CD14-positive monocyte (primary cell): ENCODE measurements at places on chromosomes 11 and 22.
A peak's percentile ranks its signal among the peaks of the same experiment; 100 is the strongest.

- H3K36me3 ChIP-seq = no peaks in the 10 kb centered on the region
- DNase-seq = no peak
- no peak overlapping the region for H3K4me3 ChIP-seq
- H3K4me1 ChIP-seq = peaks cover 46% of the 10 kb centered on the region
- no peak overlapping the region for H3K27ac ChIP-seq
- peaks cover 6% of the 10 kb centered on the region for H3K27me3 ChIP-seq
Measured at GRCh38 chr11:117870103-117870952, 6.1 kb downstream of the FXYD6 start.

DNA sequence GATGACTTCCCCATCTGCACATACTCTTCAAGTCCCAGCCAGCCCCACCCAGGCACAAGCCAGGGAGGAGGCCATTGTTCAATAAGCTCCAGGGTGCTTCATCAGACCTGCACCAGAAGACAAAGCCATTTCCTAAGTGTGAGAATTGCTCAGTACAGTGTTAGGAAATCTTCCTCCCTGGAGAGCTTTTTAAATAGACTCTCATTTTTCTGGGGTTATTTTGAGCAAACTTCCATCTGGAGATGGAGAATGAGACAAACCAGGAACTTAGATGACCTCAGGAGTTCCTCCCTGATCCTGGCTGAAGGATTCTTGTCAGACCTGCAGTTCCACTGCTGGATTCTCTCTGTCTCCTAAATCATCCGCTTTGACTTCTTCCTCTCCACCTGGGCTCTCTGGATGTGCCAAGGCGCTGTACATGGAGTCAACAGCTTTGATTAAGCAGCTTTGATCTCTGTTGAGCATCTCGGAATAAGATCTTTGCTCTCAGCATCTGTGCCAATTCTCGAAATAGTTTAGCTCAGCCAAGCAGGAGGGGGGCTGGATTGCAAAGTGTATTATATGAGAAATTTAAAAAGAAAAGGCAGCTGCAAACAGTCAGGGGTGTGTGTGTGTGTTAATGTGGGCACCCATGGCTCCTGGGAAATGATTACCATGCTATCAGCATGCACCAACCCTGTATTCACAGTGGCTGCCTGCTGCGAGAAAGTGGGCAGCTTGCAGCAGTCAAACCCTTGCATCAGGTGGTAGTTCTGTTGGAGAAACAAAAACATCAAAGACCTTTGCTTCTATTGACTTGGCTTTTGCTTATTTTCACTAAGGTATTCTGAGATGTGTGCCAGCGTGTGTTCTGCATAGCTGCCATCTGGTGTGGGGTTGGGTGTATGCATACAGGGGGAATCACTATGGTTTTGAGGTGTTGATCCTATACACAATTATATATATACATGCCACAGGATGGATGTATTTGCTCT lies 70.2 kb upstream of the NAV2 start:
- no peak overlapping the region for H3K27ac ChIP-seq
- H3K4me3 ChIP-seq = no peak overlapping the region
- H3K36me3 ChIP-seq = no peaks in the 10 kb centered on the region
- no peak for DNase-seq
- H3K4me1 ChIP-seq = no peaks in the 10 kb centered on the region
- no peaks in the 10 kb centered on the region for H3K27me3 ChIP-seq

DNA sequence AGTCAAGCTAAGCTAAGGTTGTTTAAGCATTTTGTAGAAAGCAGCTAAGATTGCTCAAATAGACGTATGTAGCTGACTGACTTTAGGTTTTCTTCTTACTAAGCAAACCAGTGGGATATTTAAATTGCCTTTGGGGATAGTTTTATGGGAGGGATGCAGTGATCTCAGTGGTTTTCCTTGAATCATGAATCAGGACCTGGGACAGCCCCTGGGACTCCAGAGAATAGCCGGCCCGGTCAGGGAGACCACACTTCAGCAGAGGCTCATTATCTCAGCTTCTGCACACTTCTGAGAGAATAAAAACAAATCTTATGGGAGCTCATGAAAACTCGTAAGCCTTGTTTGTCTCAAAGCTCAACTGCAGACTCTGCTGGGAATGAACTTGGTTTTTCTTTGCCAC lies at the start of gene OR9I1:
Gene OR9I1, minus strand, starts transcription at position 62 of the 400 bp plus-strand sequence. CDS start 6,086 bp downstream, outside the sequence.
- no peak within 1 kb of the TSS for H3K4me3 ChIP-seq
- no peaks in the 10 kb centered on the region for H3K4me1 ChIP-seq
- no peaks in the 10 kb centered on the region for H3K36me3 ChIP-seq
- H3K27me3 ChIP-seq = no peaks in the 10 kb centered on the region
- no peak for DNase-seq

DNA sequence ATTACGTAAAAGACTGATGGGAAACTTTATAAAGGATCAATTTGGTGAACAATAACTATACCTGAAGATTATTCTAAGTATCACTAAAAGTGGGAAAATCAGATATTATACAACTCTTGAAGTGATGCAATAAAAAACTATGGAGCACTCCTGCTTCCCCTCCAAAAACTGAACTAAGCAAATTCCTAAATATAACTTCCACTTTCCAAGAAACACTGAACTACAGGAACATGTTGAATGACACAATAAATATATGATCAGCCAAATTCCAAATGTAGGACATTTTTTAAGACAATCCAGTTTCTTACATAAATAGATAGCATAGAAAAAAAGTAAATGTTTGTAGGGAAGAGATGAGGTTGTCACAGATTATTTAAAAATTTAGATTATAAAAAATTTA lies 102.1 kb upstream of the APOA1 start:
- peaks cover 12% of the 10 kb centered on the region for H3K4me1 ChIP-seq
- peak overlapping the region; percentile 60 for H3K27ac ChIP-seq
- H3K4me3 ChIP-seq = no peak overlapping the region
- H3K27me3 ChIP-seq = no peaks in the 10 kb centered on the region

- peaks cover 26% of the 10 kb centered on the region for H3K36me3 ChIP-seq
- H3K4me1 ChIP-seq = no peaks in the 10 kb centered on the region
- no peak for DNase-seq
- H3K27ac ChIP-seq = no peak overlapping the region
Measured at GRCh38 chr22:40766956-40767355, 52.2 kb downstream of the SLC25A17 start.

GRCh38 chr11:120773501-120774031 lies 250.3 kb upstream of the TBCEL start:
- H3K27ac ChIP-seq = no peak overlapping the region
- no peaks in the 10 kb centered on the region for H3K27me3 ChIP-seq
- no peak overlapping the region for H3K4me3 ChIP-seq
- H3K4me1 ChIP-seq = no peaks in the 10 kb centered on the region
- no peaks in the 10 kb centered on the region for H3K36me3 ChIP-seq

DNA sequence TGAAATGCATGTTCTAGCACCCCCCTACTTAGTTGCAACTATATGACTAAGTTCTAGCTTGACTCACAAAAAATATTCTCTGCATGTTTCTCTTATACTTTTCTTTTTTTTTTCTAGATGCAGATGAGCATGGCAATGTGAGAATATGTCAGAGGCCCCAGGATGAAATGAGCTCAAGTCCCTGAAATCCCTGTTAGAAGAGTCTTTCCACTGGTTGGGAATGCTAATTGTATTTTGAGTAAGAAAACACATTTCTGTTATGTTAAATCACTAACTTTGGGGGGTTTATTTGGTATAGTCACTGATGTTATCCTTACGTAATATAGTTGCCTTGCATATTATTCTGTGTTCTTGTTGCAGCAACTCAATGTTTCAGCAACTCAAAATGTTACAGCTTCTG lies 306.1 kb upstream of the CCDC179 start:
- no peaks in the 10 kb centered on the region for H3K4me1 ChIP-seq
- no peak overlapping the region for H3K4me3 ChIP-seq
- no peak for DNase-seq
- no peaks in the 10 kb centered on the region for H3K36me3 ChIP-seq
- H3K27me3 ChIP-seq = no peaks in the 10 kb centered on the region
- H3K27ac ChIP-seq = no peak overlapping the region

- DNase-seq = no peak
- H3K4me3 ChIP-seq = no peak overlapping the region
- H3K27ac ChIP-seq = no peak overlapping the region
- no peaks in the 10 kb centered on the region for H3K27me3 ChIP-seq
- peaks cover 48% of the 10 kb centered on the region for H3K36me3 ChIP-seq
Measured at GRCh38 chr11:106091480-106092123, 14.1 kb downstream of the AASDHPPT start.

- H3K4me3 ChIP-seq = no peak overlapping the region
- peaks cover 100% of the 10 kb centered on the region for H3K36me3 ChIP-seq
- DNase-seq = no peak
- no peaks in the 10 kb centered on the region for H3K27me3 ChIP-seq
Measured at GRCh38 chr11:70360211-70360610, 38.1 kb upstream of the CTTN start.

DNA sequence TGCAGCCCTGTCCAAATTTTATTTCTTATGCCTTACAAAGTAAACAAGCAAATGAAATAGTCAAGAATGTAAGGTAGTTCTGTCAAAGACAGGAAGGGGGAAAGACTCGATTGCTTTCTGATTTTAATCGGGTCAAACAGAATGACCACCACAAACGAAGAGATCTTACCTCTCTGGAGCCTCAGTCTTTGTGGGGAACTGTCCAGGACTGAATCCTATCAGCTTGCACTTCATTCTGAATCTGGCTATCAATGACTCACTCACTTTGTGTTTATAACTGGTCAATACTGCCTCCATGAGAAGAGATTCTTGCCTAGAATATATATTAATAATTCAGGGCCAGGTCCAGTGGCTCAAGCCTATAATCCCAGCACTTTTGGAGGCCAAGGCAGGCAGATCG lies 17.2 kb downstream of the MSANTD2 start:
- H3K27ac ChIP-seq = no peak overlapping the region
- H3K4me3 ChIP-seq = no peak overlapping the region
- H3K4me1 ChIP-seq = no peaks in the 10 kb centered on the region
- no peak for DNase-seq
- no peaks in the 10 kb centered on the region for H3K27me3 ChIP-seq

GRCh38 chr11:134480136-134480712 lies 68.2 kb upstream of the B3GAT1 start:
- no peaks in the 10 kb centered on the region for H3K27me3 ChIP-seq
- H3K4me3 ChIP-seq = no peak overlapping the region
- no peaks in the 10 kb centered on the region for H3K4me1 ChIP-seq
- no peak for DNase-seq

- H3K36me3 ChIP-seq = no peaks in the 10 kb centered on the region
- peaks cover 32% of the 10 kb centered on the region for H3K4me1 ChIP-seq
- DNase-seq = peak; percentile 91
- peak overlapping the region; percentile 68 for H3K27ac ChIP-seq
- H3K4me3 ChIP-seq = no peak overlapping the region
Measured at GRCh38 chr11:123421589-123421988, 8.5 kb upstream of the GRAMD1B start.

DNA sequence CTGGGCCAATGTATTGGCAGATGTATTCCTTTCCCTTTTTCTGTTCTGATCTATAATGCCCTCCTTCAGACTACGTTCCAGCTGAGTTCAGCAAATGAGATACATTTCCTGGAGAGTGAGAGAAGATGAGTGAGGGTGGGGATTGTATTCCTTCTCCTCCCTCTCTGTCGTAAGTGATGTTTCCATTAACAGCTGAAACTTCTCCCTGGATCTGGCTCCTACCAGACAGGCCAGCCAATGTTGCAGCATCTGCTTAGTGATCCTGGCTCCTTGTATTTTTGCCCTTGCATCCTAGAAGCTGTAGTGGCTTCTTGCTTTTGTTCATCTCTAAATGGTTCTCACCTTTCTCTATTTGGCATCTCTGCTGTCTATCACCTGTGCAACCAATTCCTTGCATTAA lies 48.2 kb upstream of the MTMR2 start:
- no peaks in the 10 kb centered on the region for H3K36me3 ChIP-seq
- H3K27me3 ChIP-seq = no peaks in the 10 kb centered on the region
- H3K4me1 ChIP-seq = no peaks in the 10 kb centered on the region
- no peak overlapping the region for H3K4me3 ChIP-seq
- H3K27ac ChIP-seq = no peak overlapping the region

DNA sequence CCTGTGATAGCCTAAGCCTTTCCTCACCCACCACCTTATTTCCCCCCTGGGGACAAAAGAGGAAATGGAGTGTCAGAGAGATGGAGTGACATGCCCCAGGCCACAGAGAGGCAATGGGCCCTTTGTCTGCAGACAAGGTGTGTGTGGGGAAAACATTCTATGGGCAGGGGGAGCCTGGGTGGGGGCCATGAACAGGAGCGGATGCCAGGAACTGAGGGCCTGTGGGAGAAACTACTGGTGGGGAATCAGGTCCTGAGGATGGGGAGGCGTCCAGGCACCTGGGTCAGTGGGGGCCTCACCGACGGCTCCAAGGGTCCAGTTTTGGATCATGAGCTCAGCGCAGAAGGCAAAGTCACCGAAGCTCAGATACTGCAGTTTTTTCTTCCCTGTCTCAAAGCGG lies 3.0 kb downstream of the FIBP start:
- DNase-seq = no peak
- H3K27me3 ChIP-seq = no peaks in the 10 kb centered on the region
- peaks cover 31% of the 10 kb centered on the region for H3K4me1 ChIP-seq
- no peak overlapping the region for H3K27ac ChIP-seq
- no peak overlapping the region for H3K4me3 ChIP-seq
- peaks cover 36% of the 10 kb centered on the region for H3K36me3 ChIP-seq
